Coronary artery (tissue), 2 donors: ENCODE measurements at places on chromosomes 1 and 21.

- no peak for DNase-seq
These were observed 180.2 kb downstream of the C1orf21 start for GRCh38 chr1:184567009-184567408.

- no peak for DNase-seq
These were observed 5.7 kb upstream of the TTLL10 start for GRCh38 chr1:1167841-1168450.

GRCh38 chr1:236311040-236311439 lies 29.3 kb upstream of the ERO1B start:
- DNase-seq: no peak

GRCh38 chr1:24964811-24965570 lies 34.9 kb upstream of the RUNX3 start:
- no peak for DNase-seq

DNA sequence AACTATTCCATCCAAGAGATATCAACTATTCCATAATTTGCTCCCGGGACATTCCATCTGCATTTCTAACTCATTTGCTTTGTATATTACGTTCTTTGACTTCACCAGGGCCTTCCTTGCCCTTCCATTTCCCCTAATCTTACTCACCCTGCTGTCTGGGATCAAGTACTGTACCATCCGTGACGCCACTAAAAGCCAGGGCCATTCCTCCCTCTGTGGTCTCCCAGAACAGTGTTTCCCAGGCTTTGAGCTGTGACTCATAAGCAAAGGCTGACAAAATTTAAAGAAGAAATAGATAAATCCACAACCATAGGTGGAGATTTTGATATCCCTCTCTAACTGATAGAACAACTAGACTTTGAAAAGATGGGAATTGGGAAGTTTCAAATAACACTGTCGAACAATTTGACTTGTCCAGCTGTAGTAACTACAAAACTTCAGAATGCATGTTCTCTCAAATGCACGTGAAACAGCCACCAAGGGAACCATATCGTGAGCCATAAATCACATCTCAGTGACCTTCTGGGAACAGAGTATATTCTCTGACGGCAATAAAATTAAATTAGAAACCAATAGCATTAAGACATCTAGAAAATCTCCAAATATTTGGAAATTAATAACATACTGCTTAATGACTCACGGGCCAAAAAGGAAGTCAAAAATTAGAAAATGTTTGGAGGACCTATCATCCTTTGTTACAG lies 501.0 kb downstream of the SETD4 start:
- DNase-seq: no peak

GRCh38 chr1:4916610-4917009 lies 262.2 kb downstream of the AJAP1 start:
- no peak for DNase-seq

DNA sequence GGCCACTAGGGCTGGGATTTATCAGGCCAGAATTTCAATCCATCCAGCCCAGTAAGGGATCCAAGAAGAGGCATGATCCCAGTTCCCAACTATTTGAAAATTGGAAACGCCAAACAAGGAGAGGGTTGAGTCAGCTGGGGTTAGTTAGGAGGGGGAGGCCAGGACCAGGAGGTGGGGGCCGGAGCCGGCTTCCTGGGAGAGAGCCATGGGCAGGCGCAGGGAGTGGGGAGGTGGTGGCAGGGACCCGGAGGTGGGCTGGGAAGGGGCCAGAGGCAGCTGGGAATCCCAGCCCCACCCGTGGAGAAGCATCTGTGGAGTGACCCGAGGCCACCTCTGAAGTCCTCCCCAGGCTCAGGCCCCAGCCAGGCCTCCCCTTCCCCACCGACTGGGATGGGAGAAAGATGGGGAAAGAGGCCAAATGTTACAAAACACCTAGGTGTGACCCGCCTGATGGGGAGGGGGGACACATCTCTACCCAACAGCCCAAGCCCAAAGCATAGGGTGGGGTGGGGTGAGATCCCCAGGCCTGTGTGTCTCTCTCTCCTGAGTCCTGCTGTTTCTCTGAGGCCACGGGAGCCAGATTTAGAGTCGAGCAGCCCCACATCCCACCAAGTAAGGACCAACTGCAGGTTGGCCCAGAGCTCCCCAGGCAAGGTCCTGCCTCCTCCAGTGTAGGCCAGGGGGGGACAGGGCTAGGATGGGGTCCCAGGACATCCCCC lies 10.1 kb downstream of the HSPG2 start:
- peak; percentile 90 for DNase-seq

- no peak for DNase-seq
These were observed 13.6 kb upstream of the PLPPR4 start for GRCh38 chr1:99250728-99251127.

DNA sequence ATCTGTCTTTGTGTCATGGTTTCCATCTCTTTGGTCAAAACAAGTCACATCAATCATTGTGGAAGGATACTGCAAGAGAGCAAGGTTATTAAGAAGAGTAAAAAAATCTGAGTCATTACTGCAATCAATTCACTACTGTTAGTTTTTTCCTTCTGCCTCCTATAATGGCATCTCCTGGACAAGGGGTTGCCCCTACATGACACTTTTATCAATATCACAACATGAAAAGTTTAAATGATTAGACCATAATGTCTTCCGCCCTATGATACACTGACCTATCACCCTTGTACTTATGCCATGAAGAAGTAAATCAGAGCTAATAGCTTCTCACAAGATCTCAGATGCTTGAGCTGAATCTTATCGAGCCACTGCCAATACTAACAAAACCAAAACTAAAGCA lies 223.9 kb downstream of the KCNK2 start:
- DNase-seq: no peak

GRCh38 chr1:215643592-215644321 lies 76.7 kb downstream of the KCTD3 start:
- no peak for DNase-seq

- DNase-seq: no peak
These were observed 66.0 kb downstream of the XCL2 start for GRCh38 chr1:168477792-168478191.

- DNase-seq: no peak
These were observed 24.9 kb upstream of the CYYR1 start for GRCh38 chr21:26597981-26598380.

DNA sequence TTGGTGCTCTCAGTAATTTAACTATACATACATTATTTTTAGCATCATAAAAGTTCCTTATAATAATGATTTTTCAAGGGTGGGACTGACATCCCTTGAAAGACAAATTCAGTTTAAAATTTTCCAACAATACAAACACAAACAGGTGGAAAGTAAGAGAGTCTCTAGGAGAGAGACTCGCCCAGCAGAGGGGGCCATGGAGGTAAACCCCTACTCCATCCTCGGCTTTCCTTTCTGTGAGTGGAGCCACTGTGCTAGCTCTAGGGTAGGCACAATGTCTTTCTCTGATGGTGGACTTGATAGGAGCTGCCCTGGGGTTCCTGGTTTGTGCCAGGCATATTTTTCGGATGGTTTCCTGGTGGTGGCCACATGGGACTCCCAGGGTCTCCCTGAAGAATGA lies 8.3 kb downstream of the CSMD2 start:
- DNase-seq: no peak

DNA sequence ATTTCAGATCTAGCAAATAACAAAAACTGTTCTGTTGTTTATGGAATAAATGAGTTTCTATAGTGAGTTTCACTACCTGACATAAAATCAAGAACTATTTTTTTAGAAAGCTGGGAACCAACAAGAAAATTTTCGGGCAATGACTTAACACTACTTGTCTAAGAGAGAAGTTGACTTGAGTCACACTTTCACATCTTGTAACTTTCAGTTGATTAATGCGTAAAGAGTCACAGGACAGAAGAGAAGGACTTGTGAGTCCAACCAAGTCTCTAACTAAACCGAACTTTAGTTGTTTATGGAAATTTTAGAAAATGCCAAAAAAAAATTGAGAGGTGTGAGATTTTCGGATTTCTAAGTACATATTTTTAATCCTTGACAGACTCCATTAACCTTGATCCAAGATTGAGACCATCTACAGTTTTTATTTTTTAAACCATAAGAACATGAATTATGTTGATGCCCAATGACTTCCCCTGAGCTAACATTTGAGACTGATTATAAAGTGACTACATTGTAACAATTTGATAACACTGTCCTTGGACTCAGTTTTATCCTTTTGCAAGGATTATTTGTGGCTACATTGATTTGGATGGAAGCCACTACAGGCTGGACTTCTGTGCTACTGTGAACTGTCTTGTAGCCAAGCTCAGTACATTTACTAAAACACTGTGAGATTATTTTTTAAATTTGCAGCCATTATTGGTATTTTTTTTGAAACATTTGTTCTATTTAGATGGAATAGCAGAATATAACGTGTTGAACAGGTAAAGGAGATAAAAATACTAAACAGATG lies 284.0 kb downstream of the PTPRC start:
- DNase-seq: no peak

GRCh38 chr1:71232166-71232763 lies 151.4 kb upstream of the ZRANB2 start:
- DNase-seq: no peak

DNA sequence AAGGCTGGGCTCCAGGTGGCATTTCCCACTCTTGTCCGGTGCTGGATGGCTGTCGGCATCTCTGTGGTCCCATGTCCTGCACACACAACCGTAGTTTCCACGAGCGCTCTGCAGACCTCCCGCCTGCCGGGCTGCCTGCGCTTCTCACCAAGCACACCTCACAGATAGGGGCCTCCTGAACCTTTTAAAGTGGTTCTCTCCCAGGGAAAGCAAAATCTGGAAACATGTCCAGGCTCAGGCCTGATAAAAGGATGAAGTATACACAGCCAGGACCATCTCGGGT lies 46.2 kb downstream of the CAPN9 start:
- peak; percentile 40 for DNase-seq

DNA sequence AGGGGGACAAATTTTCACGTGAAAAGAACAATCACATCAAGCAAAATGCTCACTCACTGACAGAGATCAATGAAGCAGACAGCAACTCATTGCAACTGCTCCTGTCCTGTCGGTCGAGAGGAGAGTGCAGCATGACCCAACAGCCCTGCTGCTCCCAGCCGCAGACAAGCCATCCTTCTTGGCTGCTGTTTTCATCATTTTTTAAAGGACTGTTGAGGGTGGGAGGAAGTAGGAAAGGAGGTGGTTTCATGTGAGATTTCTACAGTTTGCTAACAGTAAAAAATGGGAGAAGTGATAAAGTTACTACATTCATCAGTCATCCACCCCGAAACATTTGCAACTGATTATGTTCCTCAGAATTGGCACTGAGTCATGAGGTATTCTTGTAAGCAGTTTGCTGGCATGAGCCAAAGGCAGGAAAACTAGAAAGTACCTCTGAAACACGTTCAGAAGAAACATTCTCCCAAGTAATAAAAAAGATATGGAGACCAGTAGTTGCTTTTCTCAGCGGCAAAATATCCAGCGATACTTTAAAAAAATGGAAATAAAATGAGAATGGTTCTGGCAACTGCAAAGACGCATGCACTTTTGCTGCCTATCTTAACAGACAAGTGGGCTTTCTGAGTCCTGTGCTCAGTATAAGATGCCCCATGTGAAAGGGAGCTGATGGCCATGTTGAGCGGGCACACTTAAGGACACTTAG lies 72.0 kb upstream of the CLDN14 start:
- no peak for DNase-seq

DNA sequence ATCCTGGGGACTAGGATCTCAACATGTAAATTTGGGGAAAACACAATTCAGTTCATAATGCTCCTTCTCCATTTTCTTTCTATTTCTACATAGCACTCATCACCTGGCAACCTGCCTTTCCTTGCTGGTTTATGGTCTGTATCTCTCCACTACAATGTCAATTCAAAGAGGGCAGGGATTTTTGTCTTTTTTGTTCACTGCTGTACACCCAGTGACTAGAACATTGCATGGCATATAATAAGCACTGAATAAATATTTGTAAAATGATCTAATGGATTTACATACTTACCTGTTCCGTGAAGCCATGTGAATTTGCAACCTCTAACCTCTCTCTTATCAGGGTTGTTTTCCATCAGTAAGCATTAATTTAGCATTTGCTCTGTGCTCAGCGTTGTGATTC lies 27.4 kb upstream of the TBX15 start:
- no peak for DNase-seq

GRCh38 chr1:43432171-43432860 lies 21.4 kb downstream of the HYI start:
- no peak for DNase-seq

DNA sequence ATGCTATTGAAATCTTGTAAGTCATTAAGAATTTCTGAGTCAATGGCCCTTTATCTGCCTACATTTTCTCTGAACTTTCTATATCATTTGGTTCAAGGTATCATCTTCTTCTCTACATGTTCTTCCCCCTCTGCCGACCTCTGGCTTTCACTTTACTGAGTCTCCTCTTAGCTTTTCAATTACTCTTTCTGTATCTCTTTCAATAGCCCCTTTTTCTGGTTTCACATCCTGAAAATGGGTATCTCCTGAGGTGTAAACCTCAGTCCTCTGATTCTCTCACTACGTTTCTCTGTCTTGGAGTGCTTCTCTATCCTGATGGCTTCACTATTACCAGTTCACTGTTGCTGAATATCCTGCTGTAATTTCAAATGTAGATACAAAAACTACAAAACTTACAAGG lies 98.9 kb downstream of the LYST start:
- DNase-seq: no peak

GRCh38 chr1:54314696-54315095 lies 91.5 kb downstream of the SSBP3 start:
- no peak for DNase-seq

DNA sequence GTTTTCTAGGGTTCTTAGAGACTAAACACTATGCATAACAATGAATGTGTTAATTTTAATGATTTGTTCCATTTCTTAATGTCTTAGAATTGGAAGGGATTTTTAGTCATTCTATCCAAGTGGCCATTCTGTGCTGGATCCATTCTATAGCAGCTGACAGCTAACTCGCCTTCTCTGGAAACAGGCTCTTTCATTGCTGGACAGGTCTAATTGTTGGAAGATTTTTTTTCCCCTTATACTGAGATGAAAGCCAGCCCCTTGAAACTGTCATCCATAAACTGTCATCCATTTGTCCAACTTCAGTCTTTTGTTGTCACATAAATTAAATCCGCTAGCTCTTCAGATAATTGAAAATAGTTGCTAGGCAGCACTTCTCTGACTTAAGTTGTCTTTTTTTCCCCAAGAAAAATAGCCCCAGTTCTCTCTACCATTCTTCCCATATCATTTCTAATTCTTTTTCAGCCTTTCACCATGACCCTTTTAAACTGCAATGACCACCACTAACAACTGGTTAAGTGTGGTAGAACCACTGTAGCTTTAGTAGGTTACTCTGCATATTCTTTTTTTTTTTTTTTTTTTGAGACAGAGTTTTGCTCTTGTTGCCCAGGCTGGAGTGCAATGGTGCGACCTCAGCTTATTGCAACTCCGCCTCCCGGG lies 19.7 kb downstream of the AK4 start:
- DNase-seq: no peak

DNA sequence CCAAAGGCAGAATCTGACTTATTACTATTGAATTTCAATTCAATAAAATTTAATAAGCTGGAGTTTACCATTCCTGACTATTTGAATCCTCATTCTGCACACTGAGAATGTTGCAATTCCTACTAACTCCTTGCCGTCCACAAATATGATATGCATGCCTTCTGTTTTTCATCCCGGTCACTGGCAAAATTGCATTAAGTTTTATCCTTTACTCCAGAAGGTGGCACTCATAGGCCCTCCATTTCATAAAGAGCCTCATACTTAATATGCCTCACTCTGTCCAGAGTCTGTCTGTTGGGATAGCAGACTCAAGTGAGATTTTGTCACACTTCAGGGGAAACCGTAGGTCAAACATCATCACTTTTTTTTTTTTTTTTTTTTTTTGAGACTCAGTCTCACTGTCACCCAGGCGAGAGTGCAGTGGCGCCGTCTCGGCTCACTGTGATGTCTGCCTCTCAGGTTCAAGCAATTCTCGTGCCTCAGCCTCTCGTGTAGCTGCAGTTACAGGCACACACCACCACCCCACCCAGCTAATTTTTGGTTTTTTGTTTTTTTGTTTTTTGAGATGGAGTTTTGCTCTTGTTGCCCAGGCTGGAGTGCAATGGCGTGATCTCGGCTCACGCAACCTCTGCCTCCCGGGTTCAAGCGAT lies 27.3 kb downstream of the F11R start:
- no peak for DNase-seq
